ENCODE measurements at places on chromosomes 12 and 14.

GRCh38 chr12:23950210-23950774, 822 bp upstream of the SOX5 start:
- no peak for DNase-seq

GRCh38 chr14:69005432-69006148, 26.5 kb upstream of the ACTN1 start:
- peak; percentile 73 for DNase-seq

DNA sequence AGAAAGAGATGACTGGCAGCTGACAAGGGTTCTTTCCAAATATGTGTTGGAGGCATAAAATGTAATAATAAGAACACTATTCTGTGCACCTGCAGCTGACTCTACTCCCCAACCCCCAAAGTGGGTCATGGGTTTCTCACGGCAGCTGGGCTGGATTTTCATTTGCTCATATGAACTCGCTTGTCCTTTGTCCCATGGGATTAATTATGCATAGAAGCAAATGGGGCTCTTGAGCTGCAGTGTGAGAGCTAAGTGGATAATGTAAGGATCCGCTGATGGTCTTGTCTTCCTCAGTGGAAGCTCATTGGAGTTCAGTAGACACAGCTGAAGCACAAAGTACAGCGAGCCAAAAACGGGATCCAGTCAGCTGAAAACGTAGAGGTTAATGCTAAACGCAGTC, 46.3 kb downstream of the TTC8 start:
- no peak for DNase-seq

DNA sequence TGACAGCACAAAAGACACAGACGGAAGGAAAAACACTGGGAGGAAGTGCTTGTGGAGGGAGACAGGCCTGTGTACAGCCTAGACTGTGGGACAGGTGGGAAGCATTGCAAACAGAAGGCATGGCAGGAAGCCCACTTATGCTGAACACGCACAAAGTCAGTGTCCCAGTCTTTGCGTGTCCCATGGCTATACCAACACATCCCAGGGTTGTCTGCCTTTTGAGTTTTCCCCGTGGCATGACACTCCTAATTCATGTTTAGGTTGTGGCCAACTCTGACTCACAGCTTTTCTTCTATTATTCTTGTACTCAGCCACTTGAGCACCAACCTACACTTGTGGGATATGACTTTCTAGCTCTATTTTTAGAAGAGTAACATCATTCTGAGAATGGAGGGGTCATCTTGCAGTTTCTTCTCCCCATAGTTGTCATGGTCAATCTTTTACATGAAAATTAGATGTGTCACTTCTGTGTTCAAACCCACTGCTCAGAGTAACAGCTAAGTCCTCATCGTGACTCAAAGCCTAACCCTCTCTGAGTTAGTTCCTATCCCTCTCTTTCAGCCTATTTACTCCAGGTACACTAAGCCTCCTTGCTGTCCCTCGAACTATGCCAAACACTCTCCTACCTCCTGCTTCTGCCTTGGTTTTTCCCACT, 27.5 kb upstream of the JPH4 start:
- DNase-seq = no peak

- DNase-seq = no peak
Observed at GRCh38 chr12:99284161-99284560, 363.4 kb upstream of the GARIN6 start.

Measured in HS-5 (cell line).